ENCODE measurements at places on chromosomes 7 and 10.

DNA sequence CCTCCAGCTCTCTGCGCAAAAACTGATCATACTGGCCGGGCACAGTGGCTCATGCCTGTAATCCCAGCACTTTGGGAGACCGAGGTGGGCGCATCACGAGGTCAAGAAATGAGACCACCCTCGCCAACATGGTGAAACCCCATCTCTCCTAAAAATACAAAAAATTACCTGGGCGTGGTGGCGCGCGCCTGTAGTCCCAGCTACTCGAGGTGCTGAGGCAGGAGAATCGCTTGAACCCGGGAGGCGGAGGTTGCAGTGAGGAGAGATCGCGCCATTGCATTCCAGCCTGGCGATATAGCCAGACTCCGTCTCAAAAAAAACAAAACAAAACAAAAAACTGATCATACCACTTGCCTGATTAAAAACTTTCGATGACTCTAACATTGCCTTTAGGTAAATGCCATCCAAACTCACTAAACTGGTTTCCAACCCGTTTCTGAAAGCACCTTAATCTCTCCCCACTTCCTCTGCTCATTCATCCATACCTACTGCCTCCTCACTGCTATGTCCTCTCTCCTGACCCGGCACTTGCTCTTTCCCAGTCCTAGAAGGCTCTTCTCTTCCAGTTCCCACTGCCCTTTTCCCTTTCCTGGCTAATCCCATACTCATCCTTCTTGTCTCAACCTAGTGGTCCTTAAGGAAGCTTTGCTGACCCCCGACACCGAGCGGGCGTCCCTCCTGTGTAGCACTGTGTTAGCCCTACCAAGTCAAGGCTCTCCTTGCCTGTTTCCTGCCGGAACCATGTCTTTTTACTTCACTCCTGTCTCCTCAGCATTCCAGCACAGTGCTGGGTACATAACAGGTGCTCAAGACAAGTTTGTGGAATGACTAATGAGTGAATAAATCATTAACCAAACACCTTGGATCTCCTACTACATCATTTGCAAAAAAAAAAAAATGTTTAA, 686 bp upstream of the MIOS start:
- DNase-seq = no peak

- no peak for DNase-seq
Measured at GRCh38 chr7:151423936-151424335, 14.1 kb upstream of the WDR86 start.

GRCh38 chr10:69929575-69929974, 123.1 kb upstream of the MACROH2A2 start:
- no peak for DNase-seq

GRCh38 chr10:58399410-58399809, 14.2 kb downstream of the TFAM start:
- DNase-seq = peak; percentile 80

GRCh38 chr7:33339074-33339790, 209.9 kb downstream of the BBS9 start:
- no peak for DNase-seq

- no peak for DNase-seq
Measured at GRCh38 chr10:104250371-104250770, 4.3 kb upstream of the GSTO1 start.
